ENCODE measurements at places on chromosomes 7 and 10. TPM values are rescaled to one million over a fixed set of nuclear protein-coding genes. Genes with fewer than 3 reads are reported as not detected.
A peak's percentile ranks its signal among the peaks of the same experiment; 100 is the strongest.

GPR141 gene
- not detected for total RNA-seq

GIMAP2 gene
- 97.7 TPM for total RNA-seq

PLAC9 gene
- total RNA-seq = not detected

CLDN3 gene
- not detected for total RNA-seq

JCAD gene
- 0.12 TPM for total RNA-seq

ATP6V0A4 gene
- total RNA-seq = not detected

GRM8 gene
- not detected for total RNA-seq

HTR5A gene
- not detected for total RNA-seq

CC2D2B gene
- total RNA-seq = not detected

DNA sequence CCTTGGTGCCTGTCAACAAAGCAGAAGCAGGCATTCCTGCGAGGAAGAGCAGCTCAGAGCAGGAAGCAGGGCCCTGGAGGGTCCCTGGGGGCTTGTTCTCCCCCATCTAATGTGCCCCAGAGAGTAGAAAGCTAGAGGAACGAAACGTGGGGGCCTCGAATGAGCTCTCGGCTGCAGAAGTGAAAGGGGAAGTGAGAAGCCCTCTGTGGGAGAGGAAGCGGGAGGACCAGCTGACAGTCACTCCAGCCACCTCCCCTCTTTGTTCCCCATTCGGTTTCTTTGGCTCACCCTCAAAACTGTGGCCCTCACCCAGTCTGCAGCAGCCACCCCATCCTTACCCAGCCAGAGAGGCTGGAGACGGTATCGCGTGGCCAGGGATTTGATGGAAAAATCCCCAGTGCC, 25.0 kb downstream of the C10orf105 start:
- no peaks in the 10 kb centered on the region for H3K27me3 ChIP-seq
- no peak overlapping the region for H3K4me3 ChIP-seq
- peak overlapping the region; percentile 86 for H3K27ac ChIP-seq
- no peaks in the 10 kb centered on the region for H3K36me3 ChIP-seq
- DNase-seq = peak; percentile 57

- no peaks in the 10 kb centered on the region for H3K4me1 ChIP-seq
- no peak for DNase-seq
- H3K36me3 ChIP-seq = no peaks in the 10 kb centered on the region
- no peaks in the 10 kb centered on the region for H3K27me3 ChIP-seq
- no peak overlapping the region for H3K27ac ChIP-seq
Measured at GRCh38 chr10:667096-667495, 22.4 kb downstream of the DIP2C start.

DNA sequence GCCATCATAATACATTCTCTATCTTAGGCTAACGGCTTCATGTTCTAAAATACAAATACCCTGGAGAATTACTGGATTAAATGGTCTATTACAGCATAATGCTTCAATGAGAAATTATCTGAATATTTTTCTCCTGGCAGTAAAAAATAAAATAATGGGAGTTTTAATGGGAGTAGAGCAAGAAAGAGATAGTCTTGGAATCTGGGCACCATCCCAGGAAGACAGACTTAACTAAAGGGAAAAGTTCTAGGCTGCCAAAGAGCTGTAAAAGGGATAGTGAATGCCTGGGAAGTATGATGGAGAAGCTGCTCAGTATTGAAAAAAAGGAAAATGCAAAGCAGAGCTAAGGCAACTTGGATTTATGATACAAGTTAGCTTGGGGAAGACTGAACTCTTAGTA, 12.1 kb upstream of the SYPL1 start:
- H3K27me3 ChIP-seq = no peaks in the 10 kb centered on the region
- no peaks in the 10 kb centered on the region for H3K36me3 ChIP-seq
- H3K4me1 ChIP-seq = peaks cover 12% of the 10 kb centered on the region
- DNase-seq = no peak

- no peaks in the 10 kb centered on the region for H3K27me3 ChIP-seq
- no peak overlapping the region for H3K27ac ChIP-seq
- no peak for DNase-seq
Measured at GRCh38 chr7:135175931-135176330, 5.4 kb upstream of the CYREN start.

DNA sequence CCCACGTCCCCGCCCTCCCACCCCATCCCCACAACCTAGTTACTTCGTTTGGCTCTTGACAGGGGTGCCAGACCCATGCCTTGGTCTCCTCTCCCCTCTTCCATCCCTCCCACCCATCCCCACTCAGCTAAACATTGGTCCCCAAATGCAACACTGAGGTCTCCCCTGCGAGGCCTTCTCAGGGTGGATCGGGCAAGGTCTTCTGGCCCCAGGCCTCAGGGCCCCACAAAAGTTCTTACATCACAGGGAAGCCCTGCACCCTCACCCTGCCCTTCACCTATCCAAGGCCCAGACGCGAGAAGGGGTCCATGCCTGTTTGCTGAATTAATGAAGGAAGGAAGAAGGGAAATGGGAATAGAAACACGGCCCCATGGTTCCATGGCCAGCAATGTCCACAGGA, 32.0 kb downstream of the TNS3 start:
- H3K27me3 ChIP-seq = no peaks in the 10 kb centered on the region
- no peak overlapping the region for H3K4me3 ChIP-seq
- H3K36me3 ChIP-seq = no peaks in the 10 kb centered on the region
- no peak for DNase-seq
- no peak overlapping the region for H3K27ac ChIP-seq

DNA sequence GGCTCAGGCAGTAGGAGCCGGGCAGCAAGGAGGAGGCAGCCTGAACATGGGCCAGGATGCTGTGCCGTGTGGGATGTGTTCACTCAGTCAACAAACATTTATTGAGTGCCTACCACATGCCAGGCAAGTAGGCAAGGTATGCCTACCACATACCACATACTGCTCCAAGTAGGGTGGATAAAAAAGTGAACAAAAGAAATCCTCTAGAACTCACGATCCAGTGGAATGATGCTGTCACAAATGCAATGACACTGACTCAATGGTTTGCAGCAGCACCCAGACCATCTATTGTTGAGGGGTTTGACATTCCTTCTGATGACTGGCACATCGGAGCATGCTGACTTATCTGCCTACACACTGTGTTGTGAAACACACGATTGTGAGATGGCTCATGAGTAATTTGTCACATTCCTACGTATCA, 413.5 kb downstream of the NRG3 start:
- no peak overlapping the region for H3K4me3 ChIP-seq
- H3K4me1 ChIP-seq = no peaks in the 10 kb centered on the region
- no peak overlapping the region for H3K27ac ChIP-seq
- H3K36me3 ChIP-seq = no peaks in the 10 kb centered on the region

- DNase-seq = no peak
- peaks cover 7% of the 10 kb centered on the region for H3K4me1 ChIP-seq
- H3K36me3 ChIP-seq = no peaks in the 10 kb centered on the region
- H3K27me3 ChIP-seq = peaks cover 25% of the 10 kb centered on the region
Measured at GRCh38 chr7:158582089-158582456, 5.5 kb downstream of the PTPRN2 start.

DNA sequence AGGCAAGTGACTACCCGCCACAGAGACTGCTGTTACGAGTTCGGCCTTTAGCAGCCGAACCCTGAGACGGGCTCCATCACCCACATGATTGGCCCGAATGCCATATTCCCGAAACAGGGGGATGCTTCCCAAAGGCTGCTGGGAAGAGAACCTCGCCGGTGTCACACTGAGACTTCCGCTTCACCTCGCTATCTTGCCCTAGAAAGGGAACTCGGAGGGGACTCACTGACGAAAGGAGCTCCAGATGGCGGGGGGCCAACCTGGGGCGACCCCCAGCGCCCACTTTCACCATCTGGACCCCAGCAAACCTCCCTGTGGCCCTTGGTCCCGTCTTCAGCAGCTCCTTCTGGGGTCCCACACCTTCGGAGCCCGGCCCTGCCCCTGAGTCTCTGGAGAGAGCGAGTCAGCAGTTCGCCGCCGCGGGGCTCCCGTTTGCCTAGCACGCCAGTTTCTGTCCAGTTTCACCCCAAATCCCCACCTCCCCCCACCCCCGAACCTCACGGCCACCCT, 529 bp downstream of the HPS1 start:
- peak; percentile 27 for DNase-seq
- H3K27me3 ChIP-seq = peaks cover 13% of the 10 kb centered on the region
- H3K4me1 ChIP-seq = peaks cover 44% of the 10 kb centered on the region
- H3K4me3 ChIP-seq = peak overlapping the region; percentile 94

DNA sequence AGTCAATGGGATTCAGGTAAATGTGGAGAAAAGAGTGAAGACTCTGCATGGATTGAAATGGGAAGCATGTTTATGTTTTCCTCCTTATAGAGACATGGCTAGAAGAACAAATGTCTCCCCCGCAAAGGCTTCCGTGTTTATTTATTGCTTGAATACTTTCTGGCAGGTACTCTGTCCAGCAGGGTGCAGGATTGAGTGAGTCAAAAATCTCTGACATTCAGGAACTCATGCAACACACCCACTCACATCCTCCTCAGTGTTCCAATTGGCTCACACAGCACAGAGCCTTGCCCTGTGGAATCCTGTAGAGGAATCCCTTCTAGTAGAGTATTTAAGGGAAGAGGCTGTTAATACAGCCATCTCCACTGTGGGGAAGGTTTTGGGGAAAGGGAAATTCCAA, 290.3 kb upstream of the VWC2 start:
- no peaks in the 10 kb centered on the region for H3K27me3 ChIP-seq
- no peak overlapping the region for H3K27ac ChIP-seq
- H3K36me3 ChIP-seq = no peaks in the 10 kb centered on the region
- H3K4me1 ChIP-seq = no peaks in the 10 kb centered on the region
- DNase-seq = no peak

DNA sequence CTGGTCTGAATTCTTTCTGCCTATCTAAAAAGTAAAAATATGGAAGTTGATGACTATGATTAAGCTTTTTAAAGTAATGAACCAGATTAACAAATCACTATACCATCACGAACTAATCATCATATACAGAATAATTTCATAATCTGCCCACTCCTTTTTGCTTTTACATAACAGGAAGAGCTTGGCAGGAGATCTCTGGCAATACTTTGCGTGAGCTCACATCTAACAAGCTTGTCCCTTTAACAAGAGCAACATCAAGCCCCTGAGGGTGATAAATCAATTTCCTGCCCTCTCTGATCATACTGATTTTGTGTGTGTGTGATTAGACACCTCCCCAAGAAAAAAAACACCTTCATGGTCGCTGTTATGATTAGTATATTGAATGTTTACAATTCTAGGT, 143.5 kb upstream of the ASAH2 start:
- no peak overlapping the region for H3K27ac ChIP-seq
- H3K27me3 ChIP-seq = no peaks in the 10 kb centered on the region
- H3K36me3 ChIP-seq = peaks cover 6% of the 10 kb centered on the region
- H3K4me1 ChIP-seq = peaks cover 28% of the 10 kb centered on the region
- DNase-seq = no peak

DNA sequence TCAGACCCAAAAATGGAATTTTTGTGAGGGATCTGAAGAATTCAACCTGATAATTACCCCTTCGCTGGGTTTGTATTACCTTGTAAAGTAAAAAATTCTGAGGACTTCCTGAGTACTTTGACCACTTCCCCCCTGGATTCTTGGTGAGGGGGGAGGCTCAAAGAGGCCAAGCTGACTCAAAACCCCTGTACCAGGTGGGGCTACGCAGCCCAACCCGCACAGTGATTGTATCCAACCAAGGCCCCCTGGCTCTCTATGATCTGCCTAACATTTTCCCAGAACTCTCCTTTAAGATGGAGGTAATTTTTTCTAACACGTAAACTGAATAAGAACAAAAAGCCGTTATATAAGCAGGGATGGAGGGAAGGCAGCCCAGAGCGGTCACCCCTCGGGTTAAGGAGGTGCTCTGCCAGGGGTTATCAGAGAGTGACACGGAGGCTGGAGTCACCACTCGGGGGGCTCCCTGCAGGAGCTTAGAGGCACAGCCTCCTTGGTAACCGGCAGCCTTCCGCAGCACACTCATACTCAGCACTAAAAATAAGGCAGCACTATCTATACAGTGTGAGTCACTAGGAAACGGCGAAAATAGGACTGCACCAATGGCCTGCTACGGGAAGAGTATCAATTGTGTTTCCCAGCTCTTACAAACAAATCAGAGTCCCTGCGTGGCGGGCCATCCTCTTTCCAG, 255.4 kb downstream of the ELMO1 start:
- H3K4me1 ChIP-seq = peaks cover 11% of the 10 kb centered on the region
- H3K4me3 ChIP-seq = no peak overlapping the region
- peaks cover 23% of the 10 kb centered on the region for H3K36me3 ChIP-seq
- H3K27me3 ChIP-seq = no peaks in the 10 kb centered on the region

- no peak overlapping the region for H3K4me3 ChIP-seq
- H3K27me3 ChIP-seq = no peaks in the 10 kb centered on the region
- peaks cover 68% of the 10 kb centered on the region for H3K36me3 ChIP-seq
- peaks cover 53% of the 10 kb centered on the region for H3K4me1 ChIP-seq
- H3K27ac ChIP-seq = peak overlapping the region; percentile 43
Measured at GRCh38 chr10:3775696-3776551, 9.1 kb downstream of the KLF6 start.

- H3K36me3 ChIP-seq = no peaks in the 10 kb centered on the region
- H3K27me3 ChIP-seq = no peaks in the 10 kb centered on the region
- no peak overlapping the region for H3K27ac ChIP-seq
- no peak for DNase-seq
Measured at GRCh38 chr10:26665080-26666048, 32.1 kb upstream of the PDSS1 start.

GRCh38 chr10:79438021-79438698, 7.3 kb downstream of the ZCCHC24 start:
- no peaks in the 10 kb centered on the region for H3K36me3 ChIP-seq
- DNase-seq = no peak

- DNase-seq = no peak
- no peaks in the 10 kb centered on the region for H3K27me3 ChIP-seq
- no peak overlapping the region for H3K4me3 ChIP-seq
Measured at GRCh38 chr10:50554995-50555568, 68.7 kb downstream of the SGMS1 start.

- no peak overlapping the region for H3K4me3 ChIP-seq
- H3K36me3 ChIP-seq = no peaks in the 10 kb centered on the region
- no peaks in the 10 kb centered on the region for H3K4me1 ChIP-seq
- peaks cover 6% of the 10 kb centered on the region for H3K27me3 ChIP-seq
Measured at GRCh38 chr10:124200011-124200410, 106.6 kb upstream of the CHST15 start.

DNA sequence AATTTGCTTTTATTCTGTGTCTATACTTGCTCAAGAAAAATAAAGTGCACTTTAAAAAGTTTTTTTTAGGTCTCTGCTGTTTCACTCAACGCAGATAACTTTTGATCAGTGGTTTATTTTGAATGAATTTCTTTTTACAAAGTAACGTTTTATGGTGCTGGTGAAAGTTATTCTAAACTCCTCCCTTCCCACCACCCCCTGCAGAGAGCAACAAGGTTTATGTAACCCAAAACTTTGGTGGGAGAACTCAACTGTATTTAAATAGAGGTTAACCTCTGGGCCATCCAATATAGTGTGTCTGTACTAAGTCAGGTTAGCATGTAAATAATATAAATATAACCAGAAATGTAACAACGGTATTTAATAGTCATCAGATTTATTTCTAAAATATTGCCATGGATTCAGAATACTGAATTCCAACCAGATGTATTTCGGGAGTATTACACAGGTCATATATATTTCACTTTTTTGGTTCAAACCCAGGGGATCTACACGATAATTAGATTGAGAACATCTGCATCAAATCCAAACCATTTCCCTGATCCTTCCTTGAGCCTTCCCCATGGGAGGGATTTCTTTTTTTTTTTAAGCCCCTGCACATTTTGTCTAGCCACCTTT, 3.9 kb upstream of the CUX1 start:
- no peaks in the 10 kb centered on the region for H3K36me3 ChIP-seq
- peaks cover 35% of the 10 kb centered on the region for H3K27me3 ChIP-seq
- H3K4me3 ChIP-seq = peak overlapping the region; percentile 58
- no peak overlapping the region for H3K27ac ChIP-seq

- H3K4me3 ChIP-seq = no peak overlapping the region
- no peak for DNase-seq
- no peak overlapping the region for H3K27ac ChIP-seq
Measured at GRCh38 chr7:86928308-86928707, 131.1 kb downstream of the ELAPOR2 start.

Measured in activated CD4-positive, alpha-beta T cell treated with anti-CD3 and anti-CD28 coated beads, Interleukin-2, amount 10 ng/mL, durations not matched to agents 7 days and 5 days (primary cell).